ENCODE measurements at places on chromosomes 3 and 15. TPM values are rescaled to one million over a fixed set of nuclear protein-coding genes. Genes with fewer than 3 reads are reported as not detected.

The RBPMS2 gene
- 24.5 TPM for total RNA-seq

The SMAD6 gene
- 32.2 TPM for total RNA-seq

The GRM2 gene
- 0.22 TPM for total RNA-seq

The CTXN2 gene
- total RNA-seq = not detected

The DNASE1L3 gene
- 5.1 TPM for total RNA-seq

The TUSC7 gene
- total RNA-seq = not detected

The CRABP1 gene
- not detected for total RNA-seq

The ADAMTSL3 gene
- 5.8 TPM for total RNA-seq

The GRIP2 gene
- total RNA-seq = 0.71 TPM

DNA sequence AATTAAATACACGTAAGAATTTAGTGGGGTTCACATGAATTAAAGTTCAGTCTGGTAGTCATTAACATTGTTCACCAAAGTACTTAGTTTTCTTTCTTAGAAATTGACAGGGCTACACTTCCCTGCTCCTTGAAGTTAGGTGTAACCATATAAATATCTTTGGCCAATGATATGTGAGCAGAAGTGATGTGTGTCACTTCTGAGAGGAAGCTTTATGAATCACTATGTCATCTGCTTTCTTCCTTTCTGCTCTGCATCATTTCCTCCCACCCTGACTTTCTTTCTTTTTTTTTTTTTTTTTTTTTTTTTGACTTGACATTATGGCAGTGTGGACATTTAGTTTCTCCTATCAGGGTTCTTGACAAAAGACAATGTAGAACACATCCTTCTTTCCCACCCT lies 156.2 kb upstream of the COL8A1 start:
- DNase-seq = no peak

DNA sequence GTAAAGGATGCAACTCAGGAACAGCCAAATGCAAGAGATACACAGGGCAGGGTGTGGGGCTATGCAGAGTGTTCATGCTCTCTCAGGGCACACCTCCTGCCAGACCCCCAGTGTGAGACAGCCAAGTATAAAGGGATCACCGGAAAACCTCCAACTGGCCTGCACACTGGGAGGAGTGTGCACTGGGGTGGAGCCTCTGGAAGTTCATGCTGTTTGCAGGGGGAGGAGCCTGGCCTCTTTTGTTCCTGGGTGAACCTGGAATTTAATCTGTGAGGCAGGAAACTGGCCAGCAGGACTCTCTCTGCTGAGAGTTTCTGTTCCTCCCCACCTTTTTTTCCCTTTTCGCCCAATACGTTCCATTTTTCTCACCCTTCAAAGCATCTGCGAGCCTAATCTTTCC lies 204.1 kb downstream of the WNT5A start:
- DNase-seq = no peak

- no peak for DNase-seq
Measured at GRCh38 chr3:13702286-13702685, 153.4 kb downstream of the FBLN2 start.

GRCh38 chr3:184275961-184276910 lies at the start of gene ECE2:
Gene ECE2, plus strand, starts transcription at chr3:184276022. Its CDS starts 132 bp downstream, at chr3:184276154.
- no peak for DNase-seq

- DNase-seq = no peak
Measured at GRCh38 chr15:51202783-51203182, 108.1 kb upstream of the TNFAIP8L3 start.

DNA sequence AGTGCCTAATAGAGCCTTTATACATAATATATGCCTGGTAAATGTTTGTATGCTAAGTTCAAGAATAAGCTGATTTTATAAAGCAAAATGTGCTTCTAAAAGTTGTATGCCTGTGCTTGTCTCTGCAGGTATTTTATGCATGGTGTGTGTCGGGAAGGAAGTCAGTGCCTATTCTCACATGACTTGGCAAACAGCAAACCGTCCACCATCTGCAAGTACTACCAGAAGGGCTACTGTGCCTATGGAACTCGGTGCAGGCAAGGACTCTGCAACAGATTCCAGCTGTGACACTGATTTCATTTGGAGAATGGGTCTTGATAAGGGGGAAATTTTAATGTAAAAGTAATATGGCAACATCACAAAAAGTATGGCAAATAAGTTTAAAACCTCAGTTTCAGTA lies 11.9 kb downstream of the MKRN2 start:
- DNase-seq = no peak

DNA sequence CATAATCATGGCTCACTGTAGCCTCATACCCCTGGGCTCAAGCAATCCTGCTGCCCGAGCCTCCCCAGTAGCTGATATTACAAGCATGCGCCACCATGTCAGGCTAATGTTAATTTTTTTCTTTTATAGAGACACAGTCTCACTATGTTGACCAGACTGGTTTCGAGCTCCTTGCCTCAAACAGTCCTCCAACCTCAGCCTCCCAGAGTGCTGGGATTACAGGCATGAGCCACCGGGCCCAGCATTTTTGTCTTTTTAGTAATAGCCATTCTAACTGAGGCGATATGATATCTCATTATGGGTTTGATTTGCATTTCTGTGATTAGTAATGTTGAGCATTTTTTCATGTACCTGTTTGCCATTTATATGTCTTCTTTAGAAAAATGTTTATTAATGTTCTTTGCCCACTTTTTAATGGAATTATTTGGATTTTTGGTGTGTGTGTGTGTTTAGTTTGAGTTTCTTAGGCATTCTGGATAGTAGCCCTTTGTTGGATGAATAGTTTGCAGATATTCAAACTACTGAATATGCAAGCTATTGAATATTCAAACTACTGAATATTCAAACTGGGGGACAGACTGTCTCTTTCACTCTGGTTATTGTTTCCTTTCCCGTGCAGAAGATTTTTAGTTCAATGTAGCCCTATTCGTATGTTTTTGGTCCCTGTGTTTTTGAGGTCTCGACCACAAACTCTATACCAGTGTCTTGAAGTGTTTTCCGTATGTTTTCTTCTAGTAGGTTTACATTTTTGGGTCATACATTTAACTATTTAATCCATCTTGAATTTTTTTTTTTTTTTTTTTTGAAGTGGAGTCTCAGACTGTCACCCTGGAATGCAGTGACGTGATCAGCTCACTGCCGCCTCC lies 39.2 kb downstream of the CCDC66 start:
- DNase-seq = no peak

GRCh38 chr3:131711114-131711768 lies 208.5 kb upstream of the MRPL3 start:
- DNase-seq = no peak

- no peak for DNase-seq
Measured at GRCh38 chr3:139546772-139547171, 7.2 kb upstream of the RBP1 start.

- no peak for DNase-seq
Measured at GRCh38 chr3:54856271-54856670, 71.6 kb downstream of the LRTM1 start.

- DNase-seq = peak; percentile 95
Measured at GRCh38 chr3:52238761-52239701, at the start of gene TWF2. Gene TWF2, minus strand, starts transcription at chr3:52239158. Its CDS starts 142 bp downstream, at chr3:52239016.

GRCh38 chr3:154123906-154124305 lies 2.7 kb downstream of the ARHGEF26 start:
- no peak for DNase-seq

DNA sequence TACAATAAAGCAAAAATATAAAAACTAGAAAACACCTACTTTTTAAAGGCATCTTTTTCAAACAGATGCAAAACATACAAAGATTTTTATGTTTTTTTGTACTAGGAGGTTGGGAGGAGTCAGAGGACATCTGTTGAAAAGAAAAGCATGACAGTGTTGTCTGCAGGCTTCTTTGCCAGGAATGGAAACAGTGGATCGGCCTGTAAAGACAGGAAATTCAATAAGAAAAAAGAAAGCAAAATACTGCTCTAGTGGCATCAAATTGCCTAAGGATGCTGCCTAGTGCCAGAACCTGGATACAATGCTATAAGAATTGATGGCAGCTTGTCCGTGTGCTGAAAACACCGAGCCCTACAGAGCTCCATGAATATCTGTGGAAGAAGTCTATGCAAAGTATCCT lies 69.9 kb downstream of the TBC1D5 start:
- no peak for DNase-seq
